ENCODE measurements at places on chromosomes 5 and 9.

- DNase-seq: no peak
Observed at GRCh38 chr5:133396814-133397213, 215.5 kb downstream of the FSTL4 start.

GRCh38 chr9:83027153-83027891 is 35.6 kb downstream of the RASEF start:
- no peak for DNase-seq

DNA sequence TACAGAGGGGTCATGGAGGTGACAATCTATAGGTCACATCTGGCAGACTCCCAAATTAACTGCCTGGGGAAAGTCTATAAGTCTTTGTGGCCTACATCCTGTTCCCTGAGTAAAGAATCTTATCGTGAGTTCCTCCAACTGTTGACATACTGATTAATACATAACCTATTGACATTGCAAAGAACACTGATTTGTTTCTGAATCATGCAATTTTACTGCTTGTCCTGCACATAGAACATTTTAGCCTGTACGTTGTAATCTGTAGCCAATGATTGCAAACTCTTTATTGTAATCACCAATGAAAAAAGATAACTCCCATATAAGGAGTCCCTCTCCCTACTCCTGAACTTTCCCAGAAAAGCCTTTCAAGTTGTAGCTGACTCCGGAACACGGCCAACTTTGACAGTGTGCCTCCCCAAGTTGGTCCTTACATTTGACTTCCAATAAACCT is 18.8 kb upstream of the OR2K2 start:
- no peak for DNase-seq

- no peak for DNase-seq
Observed at GRCh38 chr5:126965061-126965475, 65.3 kb downstream of the MARCHF3 start.

GRCh38 chr9:110580850-110581249 is 1.3 kb upstream of the SVEP1 start:
- DNase-seq: no peak

- no peak for DNase-seq
Observed at GRCh38 chr5:129858131-129858675, 46.1 kb upstream of the CHSY3 start.

DNA sequence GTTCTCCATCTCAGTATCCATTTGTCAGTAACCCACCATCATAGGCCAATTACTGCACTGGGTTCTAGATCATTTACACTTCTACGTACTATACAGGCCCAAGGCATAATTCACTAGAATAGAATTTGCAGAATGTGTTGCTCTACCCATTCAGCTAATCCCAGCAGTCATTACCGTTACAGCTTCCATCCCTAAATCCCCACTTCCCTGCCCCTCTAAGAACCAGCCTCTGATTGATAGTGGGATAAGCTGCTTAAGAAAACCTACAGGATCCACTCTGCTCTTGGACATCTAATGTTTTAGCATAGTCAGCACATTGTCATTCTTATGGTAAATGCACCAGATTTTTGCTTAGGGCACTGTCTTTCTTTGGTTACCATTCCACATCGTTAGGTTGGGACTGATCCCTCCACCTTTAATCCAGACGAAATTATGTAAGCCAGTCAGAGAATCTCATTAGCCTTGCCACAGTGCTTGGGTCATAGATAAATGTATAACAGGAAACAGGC is 39.3 kb upstream of the CHD1 start:
- no peak for DNase-seq

GRCh38 chr5:171614971-171615653 is 170.5 kb upstream of the SMIM23 start:
- no peak for DNase-seq

DNA sequence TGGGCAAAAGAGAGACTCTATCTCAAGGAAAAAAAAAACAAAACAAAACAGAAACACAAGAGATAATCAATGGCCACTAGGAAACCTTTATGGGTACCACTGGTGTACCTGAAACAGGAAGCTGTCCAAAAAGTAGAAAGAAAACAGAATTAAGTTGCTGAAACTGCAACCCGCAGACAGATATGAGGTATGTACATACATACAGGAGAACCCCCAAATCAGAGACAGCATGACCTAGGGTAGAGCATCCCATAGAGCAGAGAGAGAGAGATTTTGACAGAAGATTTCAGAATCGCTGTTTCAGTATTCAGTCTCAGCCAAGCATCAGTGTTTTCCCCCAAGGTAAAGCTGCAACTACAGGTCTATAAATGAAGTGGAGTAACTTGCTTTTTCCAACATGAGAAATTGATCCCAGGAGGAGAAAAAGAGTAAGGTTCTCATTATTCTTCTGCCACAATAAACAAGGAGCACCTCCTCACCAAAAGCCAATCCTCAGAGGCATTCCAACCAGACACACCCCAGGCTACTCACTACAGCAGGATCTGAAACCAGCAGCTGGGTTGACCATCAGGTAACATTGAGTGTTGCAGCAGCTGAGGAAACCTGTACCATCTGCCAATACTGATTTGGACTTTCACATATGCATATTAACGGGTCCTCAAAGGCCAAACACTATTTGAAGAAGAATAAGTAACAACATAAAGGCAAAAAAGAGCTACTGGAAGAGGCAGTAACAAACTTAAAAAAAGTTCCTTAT is 630.0 kb downstream of the TAF11L14 start:
- DNase-seq: no peak

DNA sequence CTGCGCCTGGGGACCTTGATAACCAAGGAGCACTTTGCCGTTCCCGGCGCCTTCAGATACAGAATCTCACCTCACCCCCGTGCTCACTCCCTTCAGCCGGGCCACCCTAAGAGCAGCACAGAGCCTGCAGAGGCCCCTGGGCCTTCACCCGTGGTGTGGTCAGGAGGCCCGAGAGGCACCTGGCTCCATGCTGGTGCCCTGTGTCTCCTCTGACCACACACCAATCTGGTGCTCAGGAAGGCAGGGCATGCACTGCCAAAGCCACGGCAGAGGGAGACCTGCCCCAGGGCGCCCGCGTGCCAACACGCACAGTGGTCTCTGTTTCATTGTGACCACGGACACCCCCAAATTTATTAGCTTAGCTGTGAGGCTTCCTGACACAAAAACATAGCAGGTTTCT is 11.3 kb downstream of the IRX4 start:
- DNase-seq: no peak

- no peak for DNase-seq
Observed at GRCh38 chr9:13689925-13690324, 410.4 kb upstream of the MPDZ start.

DNA sequence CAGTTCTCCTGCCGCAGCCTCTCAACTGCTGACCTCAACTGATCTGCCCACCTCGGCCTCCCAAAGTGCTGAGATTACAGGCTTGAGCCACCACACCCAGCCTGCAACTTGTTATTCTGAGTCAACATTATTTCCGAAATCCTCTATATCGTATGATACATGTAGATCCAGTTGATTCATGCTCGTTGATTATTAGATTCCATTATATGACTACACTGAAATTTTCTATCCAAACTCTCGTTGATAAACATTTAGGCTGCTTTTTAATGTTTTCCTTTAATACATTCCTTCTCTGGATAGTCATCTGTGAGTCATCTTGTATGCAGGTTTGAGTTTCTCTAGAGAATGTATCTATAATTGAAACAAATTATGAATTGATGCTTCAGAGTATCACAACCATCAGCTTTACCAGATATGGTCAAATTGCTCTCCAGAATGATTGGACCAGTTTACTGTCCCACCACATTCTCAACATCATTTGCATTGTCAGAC is 4.1 kb downstream of the CDK7 start:
- no peak for DNase-seq

- DNase-seq: no peak
Observed at GRCh38 chr9:83196946-83197345, 134.0 kb upstream of the RASEF start.

DNA sequence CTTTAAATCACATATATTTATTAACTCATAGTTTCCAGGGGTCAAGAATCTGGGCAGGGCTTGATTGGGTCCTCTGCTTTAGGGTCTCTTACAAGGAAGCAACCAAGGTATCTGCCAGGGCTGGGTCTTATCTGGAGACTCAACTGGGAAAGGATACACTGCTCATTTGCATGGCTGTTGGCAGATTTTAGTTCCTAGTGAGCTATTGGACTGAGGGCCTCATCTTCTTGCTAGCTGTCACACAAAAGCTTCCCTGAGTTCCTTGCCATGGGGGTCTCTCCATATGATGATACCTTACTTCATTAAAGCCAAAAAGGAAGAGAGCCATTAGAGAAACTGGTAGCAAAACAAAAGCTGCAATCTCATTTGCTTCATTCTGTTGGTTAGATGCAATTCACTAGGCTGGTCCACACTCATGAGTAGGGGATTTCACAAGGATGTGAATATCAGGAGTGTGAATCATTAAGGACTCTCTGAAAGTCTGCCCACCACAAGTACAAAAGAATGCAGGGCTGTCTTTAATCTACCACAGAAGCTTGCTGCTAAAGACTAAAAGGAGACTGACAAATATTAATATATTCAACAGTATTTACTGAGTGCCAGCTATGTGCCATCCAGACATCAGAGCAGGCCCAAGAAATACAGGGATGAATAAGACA is 42.0 kb upstream of the TIMD4 start:
- no peak for DNase-seq

- DNase-seq: no peak
Observed at GRCh38 chr9:98846081-98846480, 38.6 kb downstream of the GALNT12 start.

DNA sequence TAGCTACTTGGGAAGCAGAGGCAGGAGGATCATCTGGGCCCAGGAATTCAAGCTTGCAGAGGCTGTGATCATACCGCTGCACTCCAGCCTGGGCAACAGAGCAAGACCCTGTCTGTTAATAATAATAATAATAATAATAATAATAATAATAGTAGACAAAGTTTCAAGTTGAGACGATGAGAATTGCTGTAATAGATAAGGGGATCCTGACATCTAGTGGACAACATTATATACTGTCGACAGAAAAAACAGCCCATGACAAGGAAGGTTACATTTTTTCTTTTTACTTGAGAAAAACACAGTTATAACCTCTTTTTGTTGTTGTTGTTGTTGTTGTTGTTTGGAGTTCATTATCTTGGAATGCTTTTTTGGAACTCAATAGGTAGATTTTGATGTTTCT is 35.3 kb downstream of the NDFIP1 start:
- DNase-seq: no peak

DNA sequence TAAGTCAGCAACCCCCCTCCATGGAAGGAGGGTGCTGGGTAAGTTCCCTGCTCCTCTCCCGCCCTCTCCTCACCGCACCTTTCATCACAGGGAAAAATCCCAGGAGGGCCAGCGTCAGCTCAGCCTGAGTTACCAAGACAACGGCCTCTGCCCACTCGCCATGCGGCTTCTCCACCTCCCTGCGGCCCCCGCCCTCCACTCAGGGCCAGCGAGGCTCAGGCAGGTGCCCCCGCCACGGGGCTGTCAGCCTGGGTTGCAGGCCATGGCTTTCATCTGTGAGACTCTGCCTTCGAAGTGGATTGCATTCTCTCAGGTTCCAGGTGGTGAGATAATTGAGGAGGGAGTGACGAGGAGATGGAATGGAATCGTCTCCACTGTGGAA is 27.2 kb upstream of the LAMC3 start:
- DNase-seq: no peak

DNA sequence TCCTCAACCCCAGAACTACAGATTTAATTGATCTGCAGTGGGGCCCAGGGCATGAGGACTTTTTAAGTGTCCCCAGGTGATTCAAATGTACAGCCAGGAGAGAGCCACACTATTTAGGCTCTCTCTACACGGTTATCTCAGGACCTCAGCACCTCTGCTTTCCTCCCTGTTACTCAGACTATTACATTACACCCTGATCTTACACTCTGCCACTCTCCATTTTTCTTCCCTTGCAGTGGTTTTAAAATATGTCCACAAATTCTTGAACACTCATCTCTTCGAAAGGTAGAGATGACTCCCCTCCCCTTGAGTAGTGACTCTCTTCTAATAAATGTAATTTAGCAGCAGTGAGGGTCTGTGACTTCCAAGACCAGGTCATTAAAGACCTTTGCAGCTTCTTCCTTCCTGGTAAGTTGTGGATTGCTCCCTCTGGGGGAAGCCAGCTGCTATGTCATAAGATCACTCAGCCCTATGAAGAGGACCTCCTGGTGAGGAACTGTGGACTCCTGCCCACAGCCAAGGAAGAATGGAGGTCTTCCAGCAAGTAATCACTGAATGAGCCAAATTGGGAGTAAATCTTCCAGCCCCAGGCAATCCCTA is 87.5 kb upstream of the SSBP2 start:
- DNase-seq: no peak

- no peak for DNase-seq
Observed at GRCh38 chr9:121628401-121628800, 23.0 kb upstream of the DAB2IP start.

- no peak for DNase-seq
Observed at GRCh38 chr5:167255926-167256325, 1035.5 kb upstream of the WWC1 start.

DNA sequence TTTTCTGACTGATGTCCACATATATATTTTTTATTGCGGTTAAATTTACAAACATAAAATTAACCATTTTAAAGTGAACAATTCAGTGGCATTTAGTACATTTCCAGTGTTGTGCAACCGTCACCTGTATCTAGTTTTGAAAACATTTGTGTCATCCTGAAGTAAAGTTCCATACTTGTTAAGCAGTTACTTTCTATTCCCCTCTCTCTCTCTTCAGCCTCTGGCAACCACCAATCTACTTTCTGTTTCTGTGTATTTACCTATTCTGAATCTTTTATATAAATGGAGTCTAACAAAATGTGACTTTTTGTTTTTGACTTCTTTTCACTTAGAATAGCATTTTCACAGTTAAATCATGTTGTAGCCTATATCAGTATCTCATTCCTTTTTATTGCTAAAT is 480.1 kb upstream of the SMARCA2 start:
- DNase-seq: no peak

DNA sequence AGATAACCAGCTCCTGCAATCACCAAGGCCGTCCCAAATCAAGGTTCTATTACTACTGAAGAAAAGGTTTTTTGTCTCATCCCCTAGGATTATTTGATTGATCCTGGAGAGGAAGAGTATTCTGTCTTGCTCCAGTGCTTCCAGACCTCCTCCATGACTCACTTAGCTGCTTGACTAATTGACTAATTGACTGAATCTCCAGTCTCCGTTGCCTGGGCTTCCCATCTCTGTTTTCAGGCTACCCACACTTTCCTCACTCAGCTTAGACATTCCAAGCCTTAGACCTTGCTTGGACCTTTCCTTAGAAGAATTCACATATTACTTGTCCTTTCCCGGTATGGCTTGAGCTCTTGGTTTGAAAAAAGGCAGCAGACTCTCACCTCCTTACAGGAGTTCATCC is 60.6 kb downstream of the FRMD3 start:
- no peak for DNase-seq

DNA sequence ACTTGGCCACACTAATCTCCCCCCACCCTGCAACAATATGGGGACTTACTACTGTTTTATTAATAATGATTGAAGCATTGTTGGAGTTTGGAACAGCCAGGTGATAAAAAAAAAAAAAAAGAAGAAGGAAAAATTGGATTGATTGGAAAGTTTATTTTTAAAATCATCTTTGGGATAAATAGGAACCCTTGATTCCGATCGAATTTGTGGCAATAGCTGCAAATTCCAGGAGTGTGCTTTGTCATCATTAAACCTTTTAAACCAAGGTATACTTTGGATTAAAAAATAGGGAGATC is 907 bp upstream of the NR2F1 start:
- DNase-seq: no peak
